ENCODE measurements at places on chromosomes 11 and 22.

DNA sequence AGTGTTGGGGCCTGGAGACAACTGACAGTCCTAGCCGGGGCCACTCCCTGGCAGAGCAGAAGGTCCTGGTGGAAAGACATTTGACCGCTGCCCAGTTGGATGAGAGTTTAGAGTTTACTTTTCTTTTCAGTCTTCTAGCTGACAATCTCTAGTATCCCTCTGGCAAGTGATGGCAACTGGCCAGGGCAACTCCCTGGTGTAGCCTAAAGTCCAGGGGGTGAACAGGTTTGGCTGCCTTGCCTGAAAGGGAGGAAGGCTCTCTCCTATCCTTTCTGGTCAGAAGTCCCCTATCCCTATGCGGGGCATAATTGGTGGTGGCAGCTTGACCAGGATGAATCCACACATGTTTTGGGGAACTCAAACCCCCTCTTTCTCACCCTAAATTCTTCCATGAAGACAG lies 16.8 kb upstream of the MSANTD2 start:
- no peak for DNase-seq

GRCh38 chr22:43008509-43008908 lies 6.4 kb downstream of the PACSIN2 start:
- no peak for DNase-seq

- DNase-seq = no peak
Measured at GRCh38 chr11:46427364-46427763, 35.8 kb upstream of the CHRM4 start.

GRCh38 chr11:92383430-92383829 lies 158.8 kb downstream of the FAT3 start:
- DNase-seq = no peak

- DNase-seq = no peak
Measured at GRCh38 chr11:29280452-29280851, 736.4 kb downstream of the KCNA4 start.

- no peak for DNase-seq
Measured at GRCh38 chr11:69700278-69701140, 3.3 kb downstream of the FGF19 start.
